Caco-2 (cell line): ENCODE measurements at places on chromosomes 7 and 10. TPM values are rescaled to one million over a fixed set of nuclear protein-coding genes. Genes with fewer than 3 reads are reported as not detected.

The PNLIPRP3 gene
- total RNA-seq = not detected in 2 replicates

The PPP3CB gene
- 41.5 and 44.5 TPM in 2 replicates for total RNA-seq

The SAP25 gene
- total RNA-seq = 1.9 and 2.0 TPM in 2 replicates

The GPER1 gene
- total RNA-seq = 0.25 TPM in 1 of 2 replicates, not detected in the other

DNA sequence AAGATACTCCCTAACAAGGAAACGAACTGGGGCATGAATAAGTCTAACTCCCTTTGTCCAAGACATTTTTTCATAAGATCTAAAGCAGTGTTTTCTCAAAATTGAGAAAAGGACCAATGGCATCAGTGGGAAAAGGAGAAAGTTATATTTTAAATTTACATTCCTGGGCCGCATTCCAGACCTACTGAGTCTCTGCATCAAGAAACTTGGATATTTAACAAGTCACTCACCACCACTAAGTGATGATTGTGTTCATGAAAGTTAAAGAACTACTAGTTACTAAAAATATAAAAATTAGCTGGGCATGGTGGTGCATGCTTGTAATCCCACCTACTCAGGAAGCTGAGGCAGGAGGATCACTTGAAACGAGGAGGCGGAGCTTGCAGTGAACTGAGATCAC is 149.6 kb upstream of the MEOX2 start:
- H3K36me3 ChIP-seq = no peaks in the 10 kb centered on the region
- DNase-seq = no peak
- H3K27me3 ChIP-seq = no peaks in the 10 kb centered on the region
- no peaks in the 10 kb centered on the region for H3K4me1 ChIP-seq
- H3K4me3 ChIP-seq = no peak overlapping the region

- H3K4me3 ChIP-seq = no peak overlapping the region
- H3K36me3 ChIP-seq = no peaks in the 10 kb centered on the region
- H3K27ac ChIP-seq = no peak overlapping the region
- no peak for DNase-seq
These were observed 102.0 kb upstream of the ARMC3 start for GRCh38 chr10:22825841-22826240.

DNA sequence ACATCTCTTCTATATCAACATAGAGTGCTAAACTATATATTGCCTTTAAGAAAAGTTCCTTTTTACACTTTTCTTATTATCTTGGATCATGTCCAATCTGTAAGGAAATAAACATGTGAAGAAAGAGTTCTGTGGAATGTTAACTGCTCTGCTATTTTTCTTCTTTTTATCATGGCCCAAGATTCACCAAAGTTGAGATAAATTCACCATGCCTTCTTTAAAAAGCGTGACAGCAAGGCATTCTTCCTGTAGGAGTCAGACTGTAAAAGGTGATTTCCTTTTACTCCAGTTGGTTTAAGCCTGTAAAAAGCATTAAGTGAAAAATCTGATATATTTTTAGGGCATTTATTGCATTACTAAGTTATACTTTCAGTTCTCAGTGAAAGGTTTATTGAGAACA is 165.7 kb upstream of the FZD1 start:
- no peaks in the 10 kb centered on the region for H3K4me1 ChIP-seq
- no peaks in the 10 kb centered on the region for H3K36me3 ChIP-seq
- no peaks in the 10 kb centered on the region for H3K27me3 ChIP-seq
- no peak overlapping the region for H3K27ac ChIP-seq
- DNase-seq = no peak
- no peak overlapping the region for H3K4me3 ChIP-seq

DNA sequence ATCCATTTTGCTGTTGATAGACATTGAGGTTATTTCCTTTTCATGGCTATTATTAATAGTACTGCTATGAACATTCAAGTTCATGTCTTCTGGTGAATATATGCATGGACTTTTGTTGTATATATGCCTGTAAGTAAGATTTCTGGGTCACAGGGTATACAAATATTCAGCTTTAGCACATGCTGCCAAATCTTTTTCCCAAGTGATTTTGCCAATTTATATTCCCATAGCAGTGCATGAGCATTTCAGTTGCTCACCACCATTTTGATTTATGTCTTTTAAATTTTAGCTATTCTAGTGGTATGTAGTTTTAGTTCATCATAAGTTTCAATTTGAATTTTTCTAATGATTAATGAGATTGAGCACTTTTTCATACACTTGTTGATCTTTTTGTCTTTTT is 59.9 kb downstream of the CALD1 start:
- DNase-seq = no peak
- no peaks in the 10 kb centered on the region for H3K27me3 ChIP-seq
- no peak overlapping the region for H3K4me3 ChIP-seq
- no peak overlapping the region for H3K27ac ChIP-seq

GRCh38 chr7:44065431-44066110 is at the start of gene PGAM2:
PGAM2 (minus strand) TSS chr7:44065567; CDS start chr7:44065529, 38 bp downstream.
- H3K36me3 ChIP-seq = no peaks in the 10 kb centered on the region
- H3K27ac ChIP-seq = no peak within 1 kb of the TSS
- no peaks in the 10 kb centered on the region for H3K27me3 ChIP-seq
- peak; percentile 42 for DNase-seq
- H3K4me1 ChIP-seq = no peaks in the 10 kb centered on the region

DNA sequence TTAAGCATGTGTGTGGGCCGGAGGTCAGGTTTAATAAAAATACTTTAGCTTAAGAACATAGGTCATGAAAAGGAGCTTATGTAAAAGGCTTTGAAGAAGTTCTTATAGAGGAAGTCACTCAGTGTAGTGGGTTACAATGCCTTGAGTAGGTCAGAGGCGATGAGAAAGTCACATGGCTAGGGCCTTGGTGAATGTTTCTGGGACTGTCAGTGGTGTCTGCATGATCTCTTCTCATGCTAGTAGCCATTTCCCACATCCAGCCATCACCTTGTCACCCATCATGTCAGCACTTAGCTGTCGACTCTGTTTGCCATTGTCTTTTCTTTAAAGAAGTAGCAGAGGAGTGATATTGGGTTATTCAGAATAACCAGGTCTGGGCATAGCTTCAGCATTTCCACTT is 236.6 kb downstream of the CDK14 start:
- no peak for DNase-seq
- no peaks in the 10 kb centered on the region for H3K4me1 ChIP-seq
- H3K36me3 ChIP-seq = no peaks in the 10 kb centered on the region

DNA sequence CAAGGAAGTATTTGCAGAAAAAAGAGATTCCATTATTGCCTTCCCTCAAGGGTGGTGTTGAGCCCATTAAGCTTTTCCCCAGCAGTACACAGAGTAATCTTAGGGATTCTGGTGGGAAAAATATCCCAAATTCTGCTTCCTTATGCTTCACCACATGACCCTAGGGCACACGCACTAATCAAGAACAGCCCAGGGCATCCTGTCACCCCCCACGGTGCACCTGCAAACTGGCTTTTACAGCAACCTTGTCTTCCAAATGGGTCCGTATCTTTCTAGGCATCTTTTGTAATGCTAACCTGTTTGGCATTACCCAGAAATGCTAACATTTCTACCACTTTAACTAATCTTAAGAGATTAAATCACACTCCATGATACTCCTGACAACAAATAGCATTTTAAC is 926 bp upstream of the C7orf33 start:
- no peak overlapping the region for H3K27ac ChIP-seq
- DNase-seq = no peak
- H3K4me3 ChIP-seq = no peak overlapping the region
- no peaks in the 10 kb centered on the region for H3K4me1 ChIP-seq

GRCh38 chr7:134710511-134710853 is 63.8 kb downstream of the BPGM start:
- peaks cover 31% of the 10 kb centered on the region for H3K4me1 ChIP-seq
- peak overlapping the region; percentile 78 for H3K27ac ChIP-seq
- no peaks in the 10 kb centered on the region for H3K27me3 ChIP-seq

- DNase-seq = no peak
- H3K27ac ChIP-seq = no peak overlapping the region
- no peaks in the 10 kb centered on the region for H3K36me3 ChIP-seq
These were observed 3.9 kb upstream of the SAR1A start for GRCh38 chr10:70174058-70174741.

DNA sequence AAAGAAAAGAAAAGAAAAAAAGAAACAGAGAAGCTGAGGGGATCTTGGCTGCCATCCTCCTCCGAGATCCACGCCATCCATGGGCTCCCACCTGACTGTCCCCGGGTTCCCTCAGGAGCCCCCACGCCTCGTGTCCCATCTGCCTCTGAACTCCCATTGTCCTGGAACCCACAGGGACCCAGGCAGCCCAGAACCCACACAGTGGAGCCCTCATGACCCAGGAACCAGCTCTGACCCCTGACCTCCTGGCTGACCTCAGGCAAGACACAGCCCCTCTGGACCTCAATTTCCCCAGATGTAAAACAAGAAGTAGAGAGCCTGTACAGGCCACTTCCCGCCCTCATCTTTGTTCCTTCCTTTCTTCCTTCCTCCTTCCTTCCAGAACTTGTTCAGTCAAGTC is 40.4 kb downstream of the RASGEF1A start:
- peaks cover 4% of the 10 kb centered on the region; the same call in 1 of the 2 replicates for H3K27me3 ChIP-seq
- H3K27ac ChIP-seq = no peak overlapping the region
- no peaks in the 10 kb centered on the region for H3K36me3 ChIP-seq
- DNase-seq = no peak
- peaks cover 12% of the 10 kb centered on the region; the same call in 1 of the 2 replicates for H3K4me1 ChIP-seq
- H3K4me3 ChIP-seq = no peak overlapping the region

DNA sequence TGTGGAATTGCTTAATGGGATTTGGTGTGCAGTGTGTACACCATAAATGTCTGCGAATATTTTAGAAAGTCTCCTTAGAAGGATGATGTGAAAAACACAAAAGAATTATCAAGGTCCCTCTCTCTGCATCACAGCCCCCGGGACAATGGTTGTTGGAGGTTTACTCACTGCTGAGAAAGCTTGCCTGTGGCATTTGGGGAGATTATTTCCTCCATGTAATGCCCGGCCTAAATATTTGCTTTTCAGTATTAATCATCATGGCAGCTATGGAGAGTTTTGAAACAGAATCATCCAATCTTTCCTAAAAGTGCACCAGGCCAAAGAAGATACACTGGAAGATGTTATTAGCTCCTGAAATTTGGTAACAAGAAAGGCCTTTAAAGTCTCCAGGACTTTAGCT is 113.8 kb upstream of the ADCY1 start:
- H3K36me3 ChIP-seq = no peaks in the 10 kb centered on the region
- no peak for DNase-seq
- no peak overlapping the region for H3K27ac ChIP-seq
- no peak overlapping the region for H3K4me3 ChIP-seq
- H3K27me3 ChIP-seq = no peaks in the 10 kb centered on the region

DNA sequence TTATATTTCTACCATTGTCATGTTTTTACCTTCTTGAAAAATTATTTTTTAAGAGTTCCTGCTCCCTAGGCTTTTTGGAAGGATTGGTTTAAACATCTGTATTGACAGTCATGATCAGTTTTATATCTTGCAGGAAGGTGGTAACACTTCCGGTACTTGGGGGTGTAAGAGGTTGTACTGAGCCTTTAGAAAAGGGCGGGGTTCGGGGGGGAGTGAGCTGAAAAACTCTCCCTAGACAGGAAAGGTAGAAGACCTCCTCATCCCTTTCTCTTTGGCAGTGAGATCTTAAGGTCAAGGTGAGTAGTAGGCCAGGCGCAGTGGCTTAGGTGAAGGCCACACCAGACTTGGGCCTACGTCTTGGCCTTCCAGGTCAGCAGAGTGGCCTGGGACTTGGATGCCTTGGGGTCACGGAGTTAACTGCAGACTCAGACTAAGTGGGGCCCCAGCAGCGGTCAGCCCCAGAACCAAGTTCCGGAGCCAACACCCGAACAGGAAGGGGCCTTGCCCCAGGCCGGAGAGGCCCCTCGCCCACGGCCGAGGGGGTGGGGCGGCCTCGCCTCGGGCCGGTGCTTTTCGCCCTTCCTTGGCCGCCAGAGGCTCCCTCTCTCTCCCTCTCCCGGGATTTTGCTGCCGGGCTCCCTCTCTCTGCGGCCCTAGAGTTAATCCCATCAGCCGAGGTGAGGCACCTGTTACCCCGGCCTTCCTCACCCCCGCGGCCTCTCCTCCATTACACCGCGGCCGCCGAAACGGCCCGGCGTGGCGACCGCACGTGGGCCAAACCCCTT is at the start of gene PPP1R9A:
PPP1R9A (plus strand) TSS at position 569 of the 785 bp plus-strand sequence. CDS start 2,520 bp downstream, outside the sequence.
- H3K4me3 ChIP-seq = peak within 1 kb of the TSS; percentile 79
- H3K27me3 ChIP-seq = no peaks in the 10 kb centered on the region
- H3K4me1 ChIP-seq = peaks cover 10% of the 10 kb centered on the region
- H3K27ac ChIP-seq = peak within 1 kb of the TSS; percentile 89
- H3K36me3 ChIP-seq = no peaks in the 10 kb centered on the region

DNA sequence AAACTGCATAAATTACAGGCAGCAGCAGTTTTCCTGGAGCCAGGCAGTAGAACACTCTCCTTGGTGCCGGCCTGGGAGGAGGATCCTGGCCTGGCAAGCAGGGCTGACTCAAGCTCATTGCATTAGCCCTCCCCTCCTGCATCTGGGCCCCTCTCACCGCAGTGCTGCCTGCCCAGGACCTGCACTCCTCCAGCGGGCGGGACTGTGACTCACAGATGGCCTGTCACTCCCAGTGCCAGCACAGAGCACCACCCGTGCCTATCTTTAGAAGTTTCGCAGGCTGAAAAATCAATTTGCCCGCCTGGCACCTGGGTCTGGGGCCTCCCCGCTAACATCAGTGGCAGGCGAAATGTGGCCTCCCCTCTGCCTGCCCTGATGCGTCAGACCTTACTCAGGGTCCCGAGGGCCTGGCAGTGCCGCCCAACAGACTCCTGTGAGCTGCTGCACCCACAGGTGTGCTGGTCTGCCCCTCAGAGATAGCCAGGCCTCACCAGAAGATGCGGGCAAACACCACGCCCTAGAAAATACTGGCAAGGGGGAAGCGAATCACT is 123.8 kb downstream of the KCNMA1 start:
- peaks cover 29% of the 10 kb centered on the region for H3K4me1 ChIP-seq
- H3K36me3 ChIP-seq = no peaks in the 10 kb centered on the region
- H3K27me3 ChIP-seq = no peaks in the 10 kb centered on the region
- no peak overlapping the region for H3K27ac ChIP-seq
- no peak for DNase-seq

DNA sequence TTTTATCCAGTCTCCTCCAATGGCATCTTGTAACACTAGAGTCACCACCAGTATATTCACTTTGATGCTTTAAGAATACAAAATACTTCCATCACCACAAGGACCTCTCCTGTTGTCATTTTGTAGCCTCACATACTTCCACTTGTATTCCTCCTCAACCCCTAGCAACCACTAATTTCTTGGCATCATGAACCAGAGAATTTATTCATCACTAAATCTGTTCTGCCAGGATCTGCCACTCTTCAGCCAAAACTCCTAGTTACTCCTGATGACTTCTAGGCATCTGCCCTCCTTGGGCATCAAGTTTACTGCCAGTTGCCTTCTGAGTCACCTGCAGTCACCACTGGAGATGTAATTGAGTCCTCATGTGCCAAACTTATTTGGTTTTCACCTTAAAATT is 906.8 kb downstream of the CNTNAP2 start:
- H3K27me3 ChIP-seq = no peaks in the 10 kb centered on the region
- no peak overlapping the region for H3K27ac ChIP-seq
- no peak overlapping the region for H3K4me3 ChIP-seq
- no peaks in the 10 kb centered on the region for H3K4me1 ChIP-seq
- H3K36me3 ChIP-seq = no peaks in the 10 kb centered on the region

- no peak overlapping the region for H3K4me3 ChIP-seq
- H3K36me3 ChIP-seq = no peaks in the 10 kb centered on the region
- no peaks in the 10 kb centered on the region for H3K4me1 ChIP-seq
- no peak overlapping the region for H3K27ac ChIP-seq
These were observed 3.3 kb upstream of the TCERG1L start for GRCh38 chr10:131314799-131315198.

GRCh38 chr7:1737523-1737922 is 67.4 kb downstream of the ELFN1 start:
- no peak for DNase-seq
- H3K27ac ChIP-seq = no peak overlapping the region
- H3K4me3 ChIP-seq = no peak overlapping the region
- no peaks in the 10 kb centered on the region for H3K36me3 ChIP-seq
